Fibroblast of lung (primary cell): ENCODE measurements at places on chromosomes 4 and X. TPM values are rescaled to one million over a fixed set of nuclear protein-coding genes. Genes with fewer than 3 reads are reported as not detected.

The SSX1 gene
- not detected in 2 replicates for total RNA-seq

The KIAA1210 gene
- not detected in 2 replicates for total RNA-seq

The NDNF gene
- 6.4 and 10.0 TPM in 2 replicates for total RNA-seq

The PAGE1 gene
- not detected in 2 replicates for total RNA-seq

The GRIA2 gene
- total RNA-seq = 0.17 TPM in 1 of 2 replicates, not detected in the other

The CLOCK gene
- 17.7 and 27.4 TPM in 2 replicates for total RNA-seq

The SPON2 gene
- total RNA-seq = 261 and 367 TPM in 2 replicates

The MAGEB2 gene
- total RNA-seq = not detected in 2 replicates

The CLDN2 gene
- total RNA-seq = not detected in 2 replicates

The IQCM gene
- total RNA-seq = under 0.01 TPM in 1 of 2 replicates, not detected in the other

The PLXNA3 gene
- 11.6 and 17.8 TPM in 2 replicates for total RNA-seq

The LIMCH1 gene
- 2.8 and 6.2 TPM in 2 replicates for total RNA-seq

The CFI gene
- total RNA-seq = 10.2 and 36.0 TPM in 2 replicates

The KIF4A gene
- total RNA-seq = 1.8 and 5.6 TPM in 2 replicates

The LRCH2 gene
- total RNA-seq = 12.8 and 19.5 TPM in 2 replicates

The SMR3B gene
- not detected in 2 replicates for total RNA-seq

The CXCR3 gene
- not detected in 2 replicates for total RNA-seq

The NKX1-1 gene
- total RNA-seq = not detected in 2 replicates

The CAPN6 gene
- total RNA-seq = under 0.01 TPM in 1 of 2 replicates, not detected in the other

The SNX12 gene
- total RNA-seq = 50.3 and 80.8 TPM in 2 replicates
